Activated CD8-positive, alpha-beta memory T cell treated with anti-CD3 and anti-CD28 coated beads for 1 hour (primary cell): ENCODE measurements at places on chromosomes 5 and 9.
A peak's percentile ranks its signal among the peaks of the same experiment; 100 is the strongest.

- no peak for DNase-seq
Observed at GRCh38 chr9:38282756-38283155, 109.7 kb upstream of the ALDH1B1 start.

DNA sequence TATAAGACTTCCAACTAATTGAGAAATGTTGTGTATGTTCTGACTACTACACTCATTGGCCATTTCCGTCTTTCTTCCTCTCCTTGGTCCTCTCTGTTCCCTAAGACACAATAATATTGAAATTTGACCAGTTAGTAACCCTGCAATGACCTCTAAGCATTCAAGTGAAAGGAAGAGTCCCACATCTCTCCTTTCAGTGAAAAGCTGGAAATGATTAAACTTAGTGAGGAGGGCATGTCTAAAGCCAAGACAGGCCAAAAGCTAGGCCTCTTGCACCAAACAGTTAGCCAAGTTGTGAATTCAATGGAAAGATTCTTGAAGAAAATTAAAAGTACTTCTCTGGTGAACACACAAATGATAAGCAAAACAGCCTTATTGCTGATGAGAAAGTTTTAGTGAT, 122.5 kb downstream of the PRR16 start:
- DNase-seq, result no peak

DNA sequence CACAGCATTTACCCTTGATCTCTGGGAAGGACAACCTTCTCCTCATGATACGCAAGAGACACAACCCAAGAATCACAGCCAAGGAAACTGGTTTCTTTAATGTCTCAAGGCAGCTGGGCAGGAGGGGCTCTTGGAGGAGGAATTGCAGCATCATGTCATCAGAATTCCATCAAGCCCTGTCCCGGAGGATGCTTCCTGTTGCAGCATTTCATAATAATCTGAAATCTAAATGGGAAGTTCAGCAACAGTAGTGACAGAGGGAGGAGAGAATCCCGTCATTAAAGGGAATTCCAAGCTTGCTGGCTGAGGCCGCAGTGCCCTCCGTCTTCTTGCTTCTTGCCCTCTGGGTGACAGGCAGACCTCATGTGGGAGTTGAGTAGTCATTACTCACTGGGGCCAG, 192.7 kb downstream of the TENT4A start:
- no peak for DNase-seq

DNA sequence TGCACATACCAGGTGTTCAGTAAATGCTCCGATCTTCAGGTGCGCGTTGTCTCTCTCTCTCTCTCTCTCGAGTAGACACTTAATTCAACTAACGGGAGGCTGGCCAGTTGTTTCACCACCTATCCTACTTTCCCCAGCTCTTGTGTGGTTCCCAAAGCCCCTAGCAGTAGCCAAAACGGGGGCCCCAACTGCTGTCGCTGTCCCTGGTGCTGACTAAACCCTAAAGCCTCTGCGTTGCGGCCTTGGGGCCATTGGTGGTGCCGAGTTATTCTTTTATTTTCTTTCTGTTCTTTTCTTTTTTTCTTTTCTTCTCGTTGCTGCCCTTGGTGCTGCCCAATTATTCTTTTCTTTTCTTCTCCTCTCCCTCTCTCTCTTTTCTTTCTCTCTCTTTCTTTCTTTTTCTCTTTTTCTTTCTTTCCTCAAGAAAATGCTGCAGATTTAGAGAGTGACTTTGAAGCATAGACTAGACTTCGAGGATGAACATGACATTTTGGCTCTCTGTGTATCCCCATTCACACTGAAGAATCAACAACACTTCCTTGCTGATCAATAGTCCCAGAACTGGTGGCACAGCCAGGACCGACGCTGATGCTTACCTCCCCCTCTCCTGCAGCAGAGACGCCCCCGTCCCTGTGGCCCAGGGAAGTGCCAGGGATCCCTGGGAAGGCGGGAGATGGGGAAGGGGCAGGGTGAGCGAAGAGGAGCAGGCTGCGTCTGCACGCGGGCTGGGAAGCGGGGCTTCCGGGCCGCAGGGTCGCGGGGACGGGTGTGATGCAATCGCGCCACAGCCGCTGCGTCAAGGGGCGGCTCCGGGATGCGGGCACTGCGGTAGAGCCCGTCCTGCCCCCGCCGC, at the start of gene FBLL1:
TSS of gene FBLL1 (plus strand) at position 785 of the 853 bp plus-strand sequence. CDS start 200 bp downstream, outside the sequence.
- peak; percentile 11 for DNase-seq

DNA sequence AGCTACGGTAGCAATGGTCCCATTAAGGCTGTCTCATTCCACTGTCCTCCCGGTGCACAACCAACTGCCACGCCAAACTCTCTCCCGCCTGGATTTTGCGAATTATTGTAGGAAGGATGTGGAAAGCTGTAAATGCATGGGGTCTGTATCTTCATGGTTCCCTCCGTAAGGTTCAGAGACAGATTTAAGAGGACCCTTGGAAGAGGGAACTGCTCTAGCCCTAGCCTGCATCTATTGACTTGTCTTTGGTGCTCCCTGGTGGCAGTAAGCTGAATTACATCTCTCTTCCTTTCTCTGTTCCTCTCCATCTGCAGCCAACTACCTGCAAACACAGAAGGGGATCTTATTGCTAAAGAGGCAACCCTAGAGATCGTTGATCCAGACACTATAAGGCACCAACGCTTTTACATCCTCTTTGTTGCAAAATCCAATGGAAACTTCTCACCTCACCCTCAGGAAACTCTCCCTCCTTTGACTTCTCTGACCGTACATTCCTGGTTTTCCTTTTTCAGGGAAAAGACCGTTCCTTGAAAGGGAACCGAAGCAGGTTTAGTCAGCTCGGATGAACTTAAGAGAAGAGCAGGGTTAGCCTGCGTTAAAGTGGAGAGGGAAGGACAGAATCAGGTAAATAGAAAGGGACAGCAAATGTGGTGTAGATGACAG, 11.9 kb downstream of the CAPSL start:
- no peak for DNase-seq

GRCh38 chr9:106432631-106433030, 430.3 kb upstream of the ZNF462 start:
- no peak for DNase-seq

- DNase-seq, result no peak
Observed at GRCh38 chr5:127697894-127698600, 5.1 kb upstream of the CCDC192 start.

DNA sequence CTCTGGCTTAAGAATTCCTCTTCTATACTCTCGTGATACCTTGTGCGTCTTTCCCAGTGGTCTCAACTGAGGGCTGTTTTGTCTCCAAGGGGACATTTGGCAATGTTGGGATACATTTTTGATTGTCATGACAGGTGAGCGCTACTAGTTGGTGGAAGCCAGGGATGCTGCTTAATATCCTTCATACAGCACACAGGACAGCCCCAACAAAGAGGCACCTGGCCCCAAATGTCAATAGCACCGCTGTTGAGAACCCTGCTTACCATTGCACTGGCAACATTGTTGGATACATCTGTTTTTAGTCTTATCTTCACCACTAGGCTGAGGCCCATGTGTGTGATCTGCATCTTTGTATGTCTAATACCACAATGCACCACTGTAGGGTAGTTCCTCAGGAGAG, 114.1 kb downstream of the C9orf152 start:
- no peak for DNase-seq

DNA sequence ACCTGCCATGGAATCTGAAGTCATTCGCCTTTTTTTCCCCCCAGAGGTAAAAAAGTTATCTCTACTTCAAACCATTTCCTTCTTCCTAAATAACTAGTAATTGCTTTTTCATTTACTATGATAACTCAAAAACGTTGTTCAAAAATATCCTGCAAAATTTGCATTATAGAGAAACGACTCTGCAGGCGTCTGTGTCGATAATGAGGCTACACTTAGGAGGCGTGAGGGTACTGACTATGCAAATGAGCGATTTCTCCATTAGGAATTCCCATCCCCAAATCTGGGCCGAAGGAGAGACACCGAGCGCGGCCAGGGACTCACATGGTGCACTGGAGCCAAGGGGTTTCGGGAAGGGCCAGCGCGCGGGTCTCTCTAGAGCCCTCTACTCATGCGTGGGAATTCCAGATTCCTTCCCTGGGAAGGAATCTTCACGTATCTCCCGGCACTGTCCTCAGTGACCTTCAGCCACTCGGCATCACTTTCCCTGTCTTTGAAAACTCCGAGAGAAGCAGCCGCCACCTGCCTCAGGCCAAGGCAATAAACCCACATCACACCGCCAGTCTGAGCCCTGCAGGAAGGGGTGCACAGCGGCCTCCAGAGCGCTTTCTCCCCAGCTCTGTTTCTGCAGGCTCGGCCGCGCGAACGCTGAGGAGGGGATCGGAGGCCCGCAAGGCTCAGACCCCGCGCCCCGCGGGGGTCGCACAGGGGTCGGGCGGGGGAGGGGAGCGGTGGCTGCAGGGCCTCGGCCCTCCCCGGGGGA, 718 bp upstream of the DENND4C start:
- no peak for DNase-seq

- DNase-seq, result no peak
Observed at GRCh38 chr5:54742417-54742891, 224.9 kb downstream of the SNX18 start.

GRCh38 chr9:20043035-20043434, 254.2 kb upstream of the SLC24A2 start:
- no peak for DNase-seq

GRCh38 chr5:150544611-150545219, 36.8 kb downstream of the NDST1 start:
- DNase-seq, result peak; percentile 38

GRCh38 chr9:120389867-120390266, 190.1 kb downstream of the CDK5RAP2 start:
- DNase-seq, result no peak

GRCh38 chr5:53151713-53152458, 42.3 kb upstream of the MOCS2 start:
- DNase-seq, result no peak

- DNase-seq, result no peak
Observed at GRCh38 chr5:143484601-143485000, 81.1 kb upstream of the NR3C1 start.

DNA sequence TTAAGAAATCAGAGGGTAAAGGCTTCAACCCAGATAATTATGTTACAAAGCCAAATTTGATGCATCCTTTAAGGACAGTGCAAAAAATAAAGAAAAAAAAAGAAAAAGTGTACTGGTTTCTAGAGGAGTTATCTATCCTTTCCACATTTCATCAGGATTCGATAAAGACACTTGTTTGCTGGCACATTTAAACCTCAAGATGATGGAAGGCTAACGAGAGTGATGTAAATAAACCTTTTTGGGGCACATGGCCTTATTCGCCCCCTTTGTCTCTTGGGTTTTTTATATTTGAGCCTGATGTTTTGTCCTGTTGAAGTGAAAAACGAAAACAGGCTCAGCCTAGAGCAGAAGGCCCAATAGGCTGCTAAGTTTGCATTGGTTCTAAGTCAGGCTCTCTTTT, 416.5 kb downstream of the TAF11L14 start:
- DNase-seq, result no peak

- DNase-seq, result no peak
Observed at GRCh38 chr9:5586391-5586802, 42.5 kb upstream of the RIC1 start.

DNA sequence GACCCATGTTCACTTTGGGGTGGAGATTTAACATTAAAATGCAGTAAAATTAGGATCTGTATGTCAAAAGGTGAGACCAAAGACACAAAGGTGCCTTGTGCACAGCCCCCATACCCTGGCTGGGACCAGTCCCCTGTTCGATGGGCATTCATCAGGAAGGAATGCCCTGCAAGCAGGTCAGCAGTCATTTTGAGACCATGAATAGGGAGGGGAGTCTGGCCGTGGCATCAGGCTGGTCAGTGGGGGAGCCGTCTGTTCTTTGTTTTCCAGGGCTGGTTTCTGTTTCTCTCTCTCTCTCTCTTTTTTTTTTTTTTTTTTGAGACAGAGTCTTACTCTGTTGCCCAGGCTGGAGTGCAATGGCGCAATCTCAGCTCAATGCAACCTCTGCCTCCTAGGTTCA, 68.9 kb upstream of the GOLM1 start:
- DNase-seq, result no peak

GRCh38 chr5:180099733-180100611, 28.4 kb upstream of the RNF130 start:
- no peak for DNase-seq

DNA sequence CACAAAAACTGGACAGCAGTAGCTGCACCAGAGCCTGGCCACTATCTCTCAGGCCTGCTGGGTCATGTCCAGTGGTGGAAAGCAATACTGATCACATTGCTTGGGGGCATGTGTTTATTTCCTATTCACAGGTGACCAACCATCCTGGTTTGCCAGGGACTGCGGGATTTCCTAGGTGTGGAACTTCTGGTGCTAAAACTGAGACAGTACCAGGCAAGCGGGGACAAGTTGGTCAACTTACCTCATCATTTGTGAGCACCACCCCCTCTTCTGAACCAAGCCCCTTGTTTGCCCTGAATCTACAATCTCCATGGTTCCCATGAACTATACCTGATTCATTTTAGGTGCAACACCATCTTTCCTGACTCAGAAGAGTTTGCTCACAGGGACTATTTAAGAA, 81.3 kb downstream of the TNC start:
- DNase-seq, result no peak

DNA sequence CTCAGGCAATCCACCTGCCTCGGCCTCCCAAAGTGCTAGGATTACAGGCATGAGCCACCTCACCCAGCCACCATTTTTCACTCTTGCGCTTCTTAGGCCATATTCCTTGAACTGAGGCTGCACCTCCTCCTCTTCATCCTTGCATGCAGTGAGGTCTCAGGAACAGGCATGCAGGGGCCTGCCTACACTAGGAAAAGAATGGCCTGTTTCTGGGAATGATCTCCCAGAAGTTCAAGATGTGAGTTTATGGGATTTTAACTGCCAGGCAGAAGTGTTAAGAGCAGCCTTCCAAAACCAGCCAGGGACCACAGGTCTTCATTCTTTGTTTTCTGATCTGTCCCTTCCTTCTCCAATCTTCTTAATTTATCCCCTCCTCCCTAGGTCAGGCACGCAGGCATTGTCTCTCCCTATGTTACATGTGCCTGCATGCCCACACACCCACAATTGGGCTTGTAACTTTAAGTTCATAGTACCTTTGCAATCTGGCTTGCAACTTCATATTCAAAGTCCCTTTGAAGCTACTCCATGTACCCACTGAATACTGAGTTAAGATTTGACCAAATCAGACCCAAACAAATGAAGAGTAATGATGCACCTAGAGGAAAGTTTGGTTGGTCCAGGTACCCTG, 10.5 kb upstream of the HSPA4 start:
- DNase-seq, result no peak

GRCh38 chr9:9246726-9247125, 1366.1 kb downstream of the PTPRD start:
- no peak for DNase-seq
